Keratinocyte (primary cell): ENCODE measurements at places on chromosomes 2 and 18.

GRCh38 chr2:149000158-149000938 lies 38.2 kb upstream of the LYPD6B start:
- DNase-seq, result no peak

GRCh38 chr18:2985628-2986027 lies 27.3 kb downstream of the LPIN2 start:
- no peak for DNase-seq

GRCh38 chr2:239326831-239327535 lies 73.8 kb downstream of the HDAC4 start:
- DNase-seq, result no peak

DNA sequence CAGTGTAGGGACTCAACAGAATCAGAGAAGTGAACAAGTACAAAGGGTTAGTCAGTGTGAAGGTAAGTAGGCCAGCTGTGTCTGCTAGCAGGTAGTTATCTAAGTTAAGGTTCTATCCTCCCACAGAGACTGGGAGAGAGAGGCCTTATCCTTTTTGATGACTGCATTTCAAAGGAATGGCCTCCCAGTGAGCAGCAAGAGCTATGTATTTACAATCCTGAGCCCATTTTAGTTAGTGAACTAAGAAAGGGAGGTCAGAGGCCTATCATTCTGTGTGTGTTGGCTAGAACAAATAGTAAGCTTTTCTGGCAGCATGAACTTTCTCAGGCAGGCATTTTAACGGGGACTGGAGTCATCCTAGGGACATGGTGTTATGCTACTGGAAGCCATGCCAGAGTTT lies 182.9 kb downstream of the VWC2L start:
- DNase-seq, result no peak

DNA sequence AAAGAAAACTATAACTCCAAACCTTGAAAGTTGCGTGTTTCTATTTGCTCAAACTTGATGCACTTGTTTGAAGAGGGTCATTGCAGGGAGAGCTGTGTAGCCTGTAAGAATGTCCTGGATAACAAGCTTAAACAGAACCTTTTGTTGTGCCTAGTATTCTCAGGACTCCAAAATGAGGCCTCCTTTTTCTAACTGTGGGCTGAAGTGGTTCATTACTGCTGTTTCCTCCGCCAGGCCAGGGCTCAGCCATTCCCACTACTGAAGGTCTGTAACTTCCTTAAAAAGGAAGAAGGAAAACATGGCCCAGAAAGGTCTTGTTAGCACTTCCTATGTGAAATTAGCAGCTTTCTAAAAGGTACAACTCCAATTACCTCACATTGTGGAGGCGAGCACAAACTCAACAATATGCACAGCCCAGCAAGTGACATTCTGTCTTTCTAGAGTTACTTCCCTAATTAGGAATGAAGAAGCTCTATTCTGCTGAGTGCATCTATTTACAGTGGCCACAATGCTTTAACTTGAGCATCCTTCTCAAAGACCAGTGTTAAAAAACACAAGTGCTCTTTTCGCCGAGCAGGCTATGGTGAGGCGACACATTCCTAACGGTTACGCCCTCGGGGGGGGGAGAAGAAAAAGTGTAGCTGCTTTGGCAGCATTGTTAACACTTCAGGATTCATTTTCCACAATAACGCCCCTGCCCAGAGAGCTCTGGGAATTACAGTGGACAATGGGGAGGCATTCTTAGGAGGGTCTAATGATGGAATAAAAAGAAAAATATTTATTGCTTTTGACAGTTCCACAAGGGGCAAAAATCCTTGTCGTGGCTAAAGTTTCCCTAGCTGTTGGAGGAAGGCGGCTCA lies 136.9 kb upstream of the SIX3 start:
- no peak for DNase-seq

DNA sequence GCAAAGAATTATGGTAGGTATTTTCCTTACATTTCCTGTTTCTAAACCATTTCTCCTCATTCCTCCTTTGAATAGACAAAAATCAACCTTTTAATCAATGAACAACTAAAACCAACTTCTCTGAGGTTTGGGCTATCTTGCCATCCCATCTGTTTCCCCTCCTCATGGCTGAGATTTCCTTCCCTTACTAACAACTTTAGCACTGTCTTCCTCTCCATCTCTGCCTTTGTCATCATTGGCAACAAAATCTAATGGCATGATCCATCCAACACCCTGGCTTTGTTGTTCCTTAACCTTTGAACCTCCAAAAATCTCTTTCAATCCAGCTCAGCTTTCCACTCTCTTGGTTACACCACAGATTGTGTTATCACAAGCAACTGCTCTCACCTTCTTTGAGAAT lies 95.3 kb upstream of the FAM136A start:
- DNase-seq, result no peak

DNA sequence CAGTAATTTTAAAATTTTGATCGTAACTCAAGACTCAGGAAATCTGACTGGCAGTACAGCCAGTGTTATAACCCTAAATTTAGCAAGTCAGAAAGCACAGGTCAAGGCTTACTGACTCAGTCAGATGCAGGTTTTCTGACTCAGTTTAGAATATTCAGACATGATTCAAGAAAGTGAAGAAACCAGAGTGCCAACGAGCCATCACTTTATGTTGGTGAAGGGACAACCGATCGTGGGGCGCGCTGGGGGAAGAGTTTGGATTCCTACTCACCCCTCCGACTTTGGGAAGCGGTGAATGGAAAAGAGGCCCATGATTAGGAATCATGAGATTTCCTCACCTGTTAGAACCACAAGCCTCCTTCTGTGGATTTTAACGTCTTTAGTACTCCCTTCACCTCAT lies 998 bp downstream of the RNF149 start:
- DNase-seq, result no peak

- DNase-seq, result no peak
Measured at GRCh38 chr2:47838686-47839085, 55.7 kb downstream of the MSH6 start.

GRCh38 chr18:3466872-3467271 lies 16.9 kb downstream of the TGIF1 start:
- DNase-seq, result no peak

GRCh38 chr18:40821596-40822243 lies 1133.3 kb upstream of the PIK3C3 start:
- no peak for DNase-seq

GRCh38 chr2:9657083-9657482 lies 26.3 kb upstream of the YWHAQ start:
- DNase-seq, result no peak

DNA sequence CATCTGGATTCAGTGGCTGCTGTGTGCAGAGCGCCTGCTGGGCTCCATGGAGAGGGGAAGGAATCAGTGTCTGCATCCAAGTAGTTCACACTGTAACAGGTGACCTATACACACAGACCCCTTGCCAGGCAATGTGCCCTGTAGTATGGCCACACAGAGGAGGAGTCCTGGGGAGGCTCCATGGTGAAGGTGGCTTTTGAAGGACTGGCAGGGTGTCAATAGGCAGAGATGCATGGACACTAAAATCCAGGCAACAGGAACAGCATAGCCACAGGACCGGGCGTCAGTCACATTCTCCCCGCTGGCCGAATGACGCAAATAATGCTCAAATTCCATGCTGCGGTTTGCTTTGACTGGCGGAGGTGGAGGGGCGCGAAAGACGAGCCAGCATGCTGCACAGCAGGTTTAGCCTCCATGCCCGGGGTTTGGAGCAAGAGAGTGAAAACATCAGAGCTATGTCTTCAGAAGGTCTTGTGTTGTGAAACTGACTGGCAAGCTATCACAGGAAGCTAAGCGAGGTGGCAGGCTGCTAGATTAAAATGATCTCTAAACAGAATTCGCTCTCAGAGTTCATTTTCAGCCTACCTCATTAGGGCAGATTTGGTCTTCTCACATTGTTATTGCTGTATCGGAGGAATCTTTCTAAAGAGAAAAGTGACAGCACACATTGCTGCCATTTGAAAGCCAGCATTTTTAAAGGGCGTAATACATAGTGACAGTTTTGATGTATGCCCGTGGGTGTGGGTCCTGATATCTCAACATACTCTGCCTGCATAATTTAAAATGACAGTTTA lies 1.2 kb upstream of the CHMP1B start:
- no peak for DNase-seq

DNA sequence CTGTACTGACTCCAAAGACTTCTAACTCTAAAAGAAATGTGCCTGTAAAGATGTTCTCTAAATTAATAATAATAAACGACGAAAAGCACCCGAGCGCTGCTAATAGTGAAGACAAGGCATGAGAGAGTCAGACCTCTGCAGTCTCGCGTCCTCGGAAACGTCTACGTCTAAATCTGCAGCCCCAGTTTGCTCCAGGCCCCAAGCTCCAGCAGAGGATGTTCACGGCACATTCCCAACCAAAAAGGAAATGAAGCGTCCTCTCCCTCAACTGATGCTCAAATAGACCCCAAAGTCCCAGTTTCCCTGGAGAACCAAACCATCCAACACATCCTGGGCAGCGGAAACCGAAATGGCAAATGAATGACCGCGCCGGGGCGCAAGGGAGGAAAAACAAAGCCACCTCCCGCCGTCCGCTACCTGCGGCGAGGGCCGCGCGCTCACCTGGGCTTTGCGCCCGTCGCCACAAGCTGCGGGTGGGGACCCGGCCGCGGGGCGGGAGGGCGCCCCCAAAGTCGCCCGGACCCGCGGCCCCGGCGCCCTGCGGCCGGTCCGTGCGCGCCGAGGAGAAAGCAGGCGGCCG lies 47.1 kb upstream of the CCDC150 start:
- no peak for DNase-seq

GRCh38 chr18:71541643-71542042 lies 1002.5 kb downstream of the CBLN2 start:
- no peak for DNase-seq
